ENCODE measurements at places on chromosomes 6 and 20. TPM values are rescaled to one million over a fixed set of nuclear protein-coding genes. Genes with fewer than 3 reads are reported as not detected.

The CYP21A2 gene
- total RNA-seq = 0.23 TPM

The MICA gene
- 21.1 TPM for total RNA-seq

DNA sequence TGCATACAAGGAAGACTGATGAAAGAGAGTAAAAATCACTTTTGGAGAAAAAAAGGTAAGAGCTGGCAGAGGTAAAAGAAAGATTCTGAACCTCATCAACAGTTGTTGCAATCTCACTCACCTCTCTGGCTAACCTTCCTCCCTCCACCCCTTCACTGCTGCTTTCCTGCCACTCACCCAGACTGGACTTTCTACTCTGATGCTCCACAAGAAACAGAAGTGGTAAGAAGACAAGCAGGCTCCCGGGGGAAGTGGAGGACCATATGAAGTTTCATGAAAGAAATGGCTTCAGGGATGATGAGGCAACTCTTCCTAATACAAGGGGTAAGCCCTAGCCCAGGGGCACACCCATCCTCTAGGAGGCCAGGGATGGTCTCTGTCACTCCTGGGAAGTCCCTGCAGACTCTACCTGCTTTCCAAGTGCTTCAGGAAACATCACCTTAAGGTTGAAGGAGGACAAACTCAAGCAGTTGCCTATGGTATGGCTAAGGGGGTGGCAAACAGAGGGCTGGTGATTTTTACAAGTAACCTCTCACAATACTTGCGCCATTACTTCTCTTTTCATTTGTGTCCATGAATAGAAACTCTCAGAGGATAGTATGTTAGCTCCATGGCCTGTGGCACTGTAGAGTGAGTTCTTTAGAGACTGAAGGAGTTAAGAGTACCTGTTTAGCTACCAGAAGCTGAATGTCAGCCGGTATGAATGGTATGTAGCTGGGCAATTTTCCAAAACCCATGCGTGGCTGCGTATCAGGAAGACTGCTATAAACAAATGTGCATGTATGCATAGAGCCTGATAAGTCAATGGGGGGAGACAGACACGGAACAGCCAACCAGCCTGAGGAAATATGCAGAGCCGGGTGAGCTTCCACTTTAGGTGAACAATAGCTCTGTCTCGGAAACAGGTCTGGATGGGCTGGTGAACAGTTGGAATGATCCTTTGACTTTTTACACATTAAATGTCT, 112.0 kb downstream of the BACH2 start:
- DNase-seq = no peak

GRCh38 chr20:52399352-52399751, 207.8 kb upstream of the ZFP64 start:
- no peak for DNase-seq

DNA sequence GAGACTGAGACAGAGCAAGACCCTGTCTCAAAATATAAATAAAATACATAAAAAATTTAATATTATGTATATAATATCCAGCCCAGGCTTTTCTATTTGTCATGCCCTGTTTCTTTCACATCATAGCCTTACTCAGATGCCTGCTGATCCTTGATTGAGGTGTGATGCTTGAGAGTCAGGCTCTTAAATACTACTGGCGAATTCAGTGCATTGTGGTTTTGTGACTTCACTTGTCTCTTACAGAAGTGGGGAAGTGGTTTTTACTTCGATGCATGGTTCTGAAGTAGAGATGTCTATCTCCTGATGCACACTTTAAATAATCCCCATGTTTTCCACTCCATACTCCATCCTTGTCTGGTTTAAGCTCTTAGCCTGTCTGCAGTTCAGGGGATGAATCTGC, 29.1 kb downstream of the ASXL1 start:
- no peak for DNase-seq

GRCh38 chr20:14335052-14335451, 2.4 kb downstream of the FLRT3 start:
- DNase-seq = no peak

GRCh38 chr6:101266063-101266462, 127.4 kb upstream of the GRIK2 start:
- DNase-seq = no peak

Data from neural crest cell (in vitro differentiated cells).